Natural killer cell (primary cell): ENCODE measurements at places on chromosomes 12 and 14.

GRCh38 chr12:122955156-122955555 is 11.1 kb downstream of the ABCB9 start:
- no peaks in the 10 kb centered on the region for H3K27me3 ChIP-seq
- no peak overlapping the region for H3K27ac ChIP-seq
- peaks cover 6% of the 10 kb centered on the region for H3K4me1 ChIP-seq
- DNase-seq: no peak

GRCh38 chr14:102938191-102938590 is 15.7 kb downstream of the AMN start:
- no peaks in the 10 kb centered on the region for H3K4me1 ChIP-seq
- DNase-seq: no peak
- H3K36me3 ChIP-seq: no peaks in the 10 kb centered on the region
- no peaks in the 10 kb centered on the region for H3K27me3 ChIP-seq

GRCh38 chr12:16165506-16165905 is 112.0 kb downstream of the SLC15A5 start:
- no peak overlapping the region for H3K27ac ChIP-seq
- no peaks in the 10 kb centered on the region for H3K4me1 ChIP-seq
- H3K27me3 ChIP-seq: no peaks in the 10 kb centered on the region
- no peaks in the 10 kb centered on the region for H3K36me3 ChIP-seq
- DNase-seq: no peak

DNA sequence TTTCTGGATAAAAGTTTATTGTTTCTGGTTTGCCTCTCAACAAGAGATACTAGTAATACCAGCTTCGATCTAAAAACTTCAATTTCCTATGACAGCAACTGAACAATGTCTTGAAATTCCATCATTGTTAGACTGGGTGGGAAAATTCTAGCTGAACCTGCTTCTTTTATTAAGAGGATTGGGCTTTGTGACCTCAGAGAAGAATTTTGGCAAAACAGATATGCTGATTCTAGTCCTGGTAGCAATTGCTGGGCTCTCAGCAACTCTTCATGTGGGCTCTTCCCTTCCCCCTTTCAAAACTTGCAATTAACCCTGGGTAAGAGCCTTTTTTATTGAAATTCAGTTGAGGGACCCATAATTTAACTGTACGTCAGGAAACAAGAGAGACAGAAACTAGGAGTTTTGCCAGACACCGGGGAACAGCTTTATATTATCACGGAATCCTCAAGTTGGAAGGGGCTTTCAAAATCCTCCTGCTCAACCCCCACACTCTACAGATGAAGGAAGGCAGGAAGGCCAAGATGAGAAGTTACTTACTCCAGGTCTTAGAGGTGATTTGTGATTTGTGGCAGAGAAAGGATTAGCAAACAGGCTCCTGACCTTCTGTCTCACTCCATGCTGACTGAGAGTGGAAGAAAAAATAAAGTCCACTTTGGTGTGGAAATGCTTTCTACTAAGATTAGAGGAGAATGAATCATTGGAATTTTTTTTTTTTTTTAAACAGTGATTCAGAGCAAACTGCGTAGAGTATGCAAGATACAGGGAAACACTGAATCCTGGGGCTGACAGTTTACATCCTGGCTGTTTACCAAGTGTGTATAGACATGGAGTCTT is 239.0 kb upstream of the ATP2B1 start:
- H3K27ac ChIP-seq: no peak overlapping the region
- DNase-seq: peak; percentile 43
- H3K4me1 ChIP-seq: peaks cover 11% of the 10 kb centered on the region

- H3K36me3 ChIP-seq: peaks cover 6% of the 10 kb centered on the region
- no peak overlapping the region for H3K4me3 ChIP-seq
- H3K4me1 ChIP-seq: peaks cover 24% of the 10 kb centered on the region
Observed at GRCh38 chr14:59482541-59483331, 1.5 kb downstream of the L3HYPDH start.

- no peaks in the 10 kb centered on the region for H3K27me3 ChIP-seq
- DNase-seq: no peak
- H3K36me3 ChIP-seq: no peaks in the 10 kb centered on the region
- no peak overlapping the region for H3K4me3 ChIP-seq
Observed at GRCh38 chr12:103882861-103883596, 42.0 kb upstream of the NT5DC3 start.

GRCh38 chr12:40864891-40865290 is 172.7 kb downstream of the CNTN1 start:
- H3K4me3 ChIP-seq: no peak overlapping the region
- DNase-seq: no peak
- no peaks in the 10 kb centered on the region for H3K36me3 ChIP-seq
- no peaks in the 10 kb centered on the region for H3K4me1 ChIP-seq
- H3K27ac ChIP-seq: no peak overlapping the region

GRCh38 chr12:46233423-46233822 is 35.4 kb downstream of the SLC38A1 start:
- peaks cover 63% of the 10 kb centered on the region for H3K36me3 ChIP-seq
- no peak for DNase-seq
- H3K27ac ChIP-seq: no peak overlapping the region
- no peaks in the 10 kb centered on the region for H3K27me3 ChIP-seq
- no peak overlapping the region for H3K4me3 ChIP-seq
